ENCODE measurements at places on chromosomes 12 and 14.
A peak's percentile ranks its signal among the peaks of the same experiment; 100 is the strongest.

DNA sequence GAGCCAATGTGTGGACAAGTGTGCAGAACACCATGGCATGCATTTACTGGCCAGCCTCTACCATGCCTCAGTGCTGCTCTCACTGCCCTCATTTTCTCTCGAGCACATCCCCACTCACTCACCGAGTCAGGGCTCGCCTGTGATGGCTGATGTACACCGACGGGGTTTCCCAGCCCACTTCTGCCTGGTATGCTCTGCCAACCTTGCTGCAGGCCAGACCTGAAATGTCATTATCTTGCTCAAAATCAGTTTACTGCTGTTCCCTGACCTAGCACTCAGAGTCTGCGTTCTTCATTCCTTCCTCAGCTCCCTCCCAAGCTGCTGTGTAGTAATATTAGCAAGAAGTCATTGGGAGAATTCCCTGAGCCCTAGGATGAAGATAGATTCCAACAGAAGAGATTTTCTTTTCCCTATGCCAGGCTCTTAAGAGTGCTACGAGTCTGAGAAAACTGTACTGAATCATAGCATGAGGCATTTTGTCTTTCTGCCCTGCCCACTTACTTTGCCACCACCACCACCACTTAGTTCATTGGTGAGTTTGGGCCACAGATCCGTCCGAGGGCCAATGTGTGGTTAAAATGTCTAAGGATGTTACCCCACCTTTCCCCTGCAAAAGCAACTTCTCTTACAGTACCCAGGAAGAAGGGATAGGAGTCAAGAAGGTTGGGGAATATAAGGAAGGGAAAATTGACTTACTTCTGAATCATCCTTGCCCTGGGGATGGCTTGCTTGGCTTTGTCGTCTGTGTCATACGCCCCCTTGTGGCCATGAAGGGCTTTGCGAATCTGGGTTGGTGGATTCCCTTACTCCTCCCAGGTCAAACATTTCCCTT, 51.0 kb downstream of the BMAL2 start:
- peak; percentile 71 for DNase-seq

DNA sequence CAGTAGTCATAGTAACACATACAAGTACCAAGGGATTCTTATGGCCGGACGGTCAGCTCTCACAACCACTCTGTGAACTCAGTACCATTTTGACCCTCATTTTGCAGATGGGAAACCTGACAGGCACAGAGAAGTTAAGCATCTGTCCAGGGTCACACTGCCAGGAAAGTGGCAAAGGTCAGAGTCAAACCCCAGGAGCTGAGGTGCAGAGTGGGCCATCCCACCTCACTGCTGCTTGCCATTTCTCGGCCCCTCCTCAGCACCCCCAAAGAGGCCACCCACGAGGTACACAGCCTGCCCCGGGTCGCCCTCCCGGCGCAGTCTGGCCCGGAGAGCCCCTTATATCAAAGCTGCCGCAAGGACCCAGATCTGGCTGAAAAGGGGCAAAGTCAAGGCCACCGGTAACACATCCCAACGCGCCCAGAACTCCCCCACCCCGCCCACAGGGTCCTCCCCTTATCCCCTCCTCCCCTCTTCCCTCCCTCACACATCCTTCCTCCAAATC, 1.7 kb downstream of the NCOR2 start:
- DNase-seq, result no peak

- DNase-seq, result no peak
Observed at GRCh38 chr14:24774187-24774915, 140.4 kb upstream of the GZMB start.

DNA sequence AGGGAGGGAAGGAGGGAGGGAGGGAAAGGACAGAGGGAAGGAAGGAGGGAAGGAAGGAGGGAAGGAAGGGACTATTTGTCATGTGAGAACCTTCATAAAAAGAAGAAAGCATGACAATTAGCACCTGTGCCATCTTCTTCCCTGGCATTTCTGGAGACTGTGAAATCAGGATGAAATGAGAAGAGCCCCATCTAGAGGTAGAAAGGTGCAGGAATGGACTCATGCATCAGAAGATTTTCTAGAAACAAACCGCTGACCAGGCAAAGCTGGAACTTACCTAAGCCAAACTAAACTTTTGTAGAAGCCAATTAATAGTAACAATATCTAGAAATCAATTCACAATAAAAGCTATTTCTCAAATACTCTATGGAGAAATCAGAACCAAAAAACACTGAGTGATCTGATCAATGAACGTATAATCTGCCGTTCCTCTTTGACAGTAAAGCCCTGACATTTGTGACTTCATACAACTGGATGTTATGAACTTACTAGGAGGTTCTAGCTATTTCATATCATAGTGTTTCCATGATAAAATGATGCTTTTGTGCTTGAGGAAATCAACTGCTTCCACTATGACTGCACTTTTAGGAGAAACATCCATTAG, 24.4 kb upstream of the CRACR2A start:
- no peak for DNase-seq

GRCh38 chr12:114221957-114222630, 183.8 kb downstream of the TBX5 start:
- no peak for DNase-seq

GRCh38 chr12:93042684-93043083, 113.6 kb upstream of the EEA1 start:
- DNase-seq, result no peak

GRCh38 chr14:51596488-51597117, 55.1 kb upstream of the FRMD6 start:
- no peak for DNase-seq

GRCh38 chr14:90412058-90412457, 15.2 kb downstream of the CALM1 start:
- no peak for DNase-seq

DNA sequence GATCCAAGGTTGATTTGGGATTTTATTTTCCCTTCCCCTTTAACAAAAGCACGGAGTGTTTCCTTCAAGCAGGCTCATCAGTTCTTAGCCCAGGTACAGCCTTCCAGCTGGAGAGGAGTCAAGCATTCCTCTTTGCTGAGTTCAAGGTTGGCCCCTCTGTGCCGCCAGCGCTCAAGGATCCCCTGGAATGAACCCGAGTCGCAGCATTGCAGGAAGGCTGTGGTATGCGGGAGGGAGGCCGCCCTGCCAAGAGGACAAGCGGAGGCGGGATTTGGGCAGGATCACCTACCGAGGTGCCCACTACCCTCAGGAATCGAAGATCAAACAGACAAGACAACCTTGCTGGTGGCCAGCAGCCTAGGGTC, 53.9 kb upstream of the NCOR2 start:
- no peak for DNase-seq

DNA sequence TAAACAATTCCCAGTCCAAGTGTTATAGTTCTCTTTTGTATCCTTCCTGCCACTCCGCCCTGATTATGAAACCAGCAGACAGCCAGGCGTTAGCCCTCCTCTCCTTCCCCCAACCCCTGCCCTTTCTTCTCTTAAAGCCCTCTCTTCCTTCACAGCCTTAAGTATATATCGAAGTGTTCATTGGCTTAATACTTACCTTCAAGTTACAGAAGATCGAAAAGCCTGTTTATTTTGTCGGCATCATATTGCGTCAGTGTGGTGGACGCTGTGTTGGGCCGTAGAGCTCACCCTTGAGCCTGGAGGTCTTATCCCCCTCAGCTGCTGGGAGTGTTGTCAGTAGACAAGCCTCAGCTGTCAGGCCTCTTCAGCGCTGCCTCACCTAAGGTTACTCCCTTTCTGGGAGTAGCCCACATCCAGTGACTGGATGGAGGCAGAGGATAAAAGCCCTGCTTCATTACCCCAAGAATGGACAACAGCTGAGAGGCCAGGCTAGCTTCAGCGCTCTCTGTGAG, 36.2 kb downstream of the CMAS start:
- no peak for DNase-seq

DNA sequence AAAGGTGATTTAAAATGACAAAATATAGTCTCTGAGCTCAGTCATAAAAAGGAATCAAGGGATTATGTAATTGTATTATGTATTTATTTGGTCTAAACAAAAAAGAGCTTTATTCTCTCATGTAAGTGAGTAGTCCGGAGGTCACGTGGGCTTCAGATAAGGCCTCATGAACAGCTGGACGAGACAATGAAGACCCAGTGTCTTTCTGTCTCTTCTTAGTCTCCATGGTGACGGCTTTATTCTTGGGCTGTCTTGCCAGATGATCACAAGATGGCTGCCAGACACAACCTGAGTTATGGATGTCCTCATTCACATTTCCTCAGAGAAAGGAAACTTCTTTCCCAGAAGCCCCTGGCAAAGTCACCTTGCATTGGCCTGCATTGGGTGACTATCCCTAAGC, 98.6 kb downstream of the ARF6 start:
- DNase-seq, result no peak

DNA sequence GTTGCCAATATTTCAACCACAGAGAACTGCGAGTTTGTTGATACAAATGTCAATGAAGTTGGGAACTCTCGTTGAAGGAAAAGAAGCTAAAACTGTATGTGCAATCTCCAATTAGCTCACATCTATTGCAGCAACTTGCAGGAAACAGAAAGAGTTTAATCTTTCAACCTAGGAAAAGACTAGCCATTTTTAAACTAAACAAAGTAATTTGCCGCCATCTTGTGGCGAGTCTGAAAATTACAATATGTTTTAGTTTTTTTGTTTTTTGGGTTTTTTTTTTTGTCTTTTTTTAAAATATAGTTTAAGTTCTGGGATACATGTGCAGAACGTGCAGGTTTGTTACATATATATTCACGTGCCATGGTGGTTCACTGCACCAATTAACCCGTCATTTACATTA, 131.2 kb upstream of the FOXG1 start:
- no peak for DNase-seq

DNA sequence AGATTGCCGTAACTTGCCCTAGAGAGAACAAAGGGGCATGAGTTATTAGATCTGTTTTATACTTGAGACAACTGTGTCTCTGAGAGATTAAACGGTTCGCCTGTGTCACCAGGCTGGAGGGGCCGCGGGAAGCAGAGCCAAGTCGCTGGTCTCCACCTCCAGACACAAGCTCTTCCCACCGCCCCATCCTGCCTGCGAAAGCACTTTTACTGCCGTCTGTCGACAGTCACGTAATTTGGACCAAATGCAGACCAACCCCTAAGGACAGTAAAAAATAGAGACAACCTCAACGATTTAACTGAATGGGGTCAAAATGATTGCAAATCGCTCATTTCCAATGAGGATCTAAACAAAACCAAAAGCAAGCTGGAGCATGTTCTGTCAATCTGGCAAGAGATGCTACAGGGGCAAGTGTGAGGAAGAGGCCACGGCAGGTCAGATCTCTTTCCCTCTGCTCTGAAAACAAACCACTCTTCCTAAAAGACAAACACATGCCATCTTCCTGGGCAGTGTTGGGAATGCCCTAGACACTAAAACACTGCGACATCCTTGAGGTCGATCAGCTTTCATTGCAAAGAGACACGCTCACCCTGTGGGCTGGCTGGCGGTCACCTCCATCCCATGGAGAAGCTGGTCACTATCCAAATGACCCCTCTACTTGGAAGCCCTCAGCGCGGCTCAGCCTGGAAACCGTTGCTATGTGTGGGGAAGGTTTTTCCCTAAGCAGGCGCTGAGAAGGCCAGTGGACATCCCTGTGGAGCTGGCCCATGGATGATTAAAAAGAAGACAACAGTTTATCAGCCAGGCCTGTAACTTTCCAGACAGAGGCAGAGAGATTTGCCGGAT, 17.1 kb downstream of the GSC start:
- no peak for DNase-seq

GRCh38 chr12:89379148-89379838, 27.0 kb upstream of the DUSP6 start:
- no peak for DNase-seq

DNA sequence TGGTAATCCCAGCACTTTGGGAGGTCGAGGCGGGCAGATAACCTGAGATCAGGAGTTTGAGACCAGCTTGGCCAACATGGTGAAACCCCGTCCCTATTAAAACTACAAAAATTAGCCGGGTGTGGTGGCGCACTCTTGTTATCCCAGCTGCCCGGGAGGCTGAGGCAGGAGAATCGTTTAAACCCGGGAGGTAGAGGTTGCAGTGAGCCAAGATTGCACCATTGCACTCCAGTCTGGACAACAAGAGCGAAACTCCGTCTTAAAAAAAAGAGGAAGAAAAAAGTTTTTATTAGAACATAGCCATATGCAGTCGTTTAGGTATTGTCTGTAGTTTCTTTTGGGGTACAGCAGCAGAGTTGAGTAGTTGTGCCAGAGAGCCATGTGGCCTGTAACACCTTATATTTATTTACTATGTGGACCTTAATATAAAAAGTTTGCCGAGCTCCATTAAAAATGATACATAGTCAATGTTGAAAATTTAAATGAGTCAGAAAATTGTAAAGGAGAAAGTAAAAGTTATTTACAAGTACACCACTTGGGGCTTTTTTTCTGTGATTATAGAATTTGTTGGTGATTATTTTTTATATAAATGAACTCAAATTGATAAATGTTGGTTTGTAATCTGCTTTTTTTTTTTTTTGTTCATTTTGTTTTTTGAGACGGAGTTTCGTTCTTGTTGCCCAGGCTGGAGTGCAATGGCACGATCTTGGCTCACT, 2.2 kb downstream of the ADIPOR2 start:
- no peak for DNase-seq

GRCh38 chr12:132834181-132834711, 5.6 kb upstream of the GOLGA3 start:
- DNase-seq, result no peak

DNA sequence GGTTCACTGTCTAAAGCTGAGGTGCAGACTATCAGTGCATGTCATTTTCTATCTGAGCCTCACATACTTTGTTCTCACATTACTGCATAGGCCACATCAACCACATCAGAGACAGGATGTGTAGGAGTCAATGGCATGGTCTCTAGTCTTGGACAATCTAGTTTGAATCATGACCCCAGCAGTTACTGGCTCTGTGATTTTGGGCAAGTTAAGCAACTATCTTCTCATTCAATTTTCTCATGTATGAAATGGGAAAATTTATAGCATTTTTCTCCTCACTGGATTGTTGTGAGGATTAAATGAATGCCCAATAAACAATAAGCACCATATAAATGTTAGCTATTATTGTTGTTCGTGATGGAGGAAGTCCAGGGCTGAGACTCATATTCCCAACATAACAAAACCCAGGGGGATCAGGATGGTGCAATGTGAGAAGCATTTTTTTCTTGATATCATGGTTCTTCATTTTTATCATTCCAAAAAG, 432.6 kb downstream of the LRIG3 start:
- DNase-seq, result peak; percentile 96

Measured in AG09309 (cell line).